ENCODE measurements at places on chromosomes 11 and 22. TPM values are rescaled to one million over a fixed set of nuclear protein-coding genes. Genes with fewer than 3 reads are reported as not detected.

GRCh38 chr22:49503321-49503720, 324.4 kb downstream of the BRD1 start:
- DNase-seq, result no peak
- H3K4me3 ChIP-seq, result no peak overlapping the region
- no peaks in the 10 kb centered on the region for H3K36me3 ChIP-seq
- peaks cover 28% of the 10 kb centered on the region for H3K4me1 ChIP-seq

DNA sequence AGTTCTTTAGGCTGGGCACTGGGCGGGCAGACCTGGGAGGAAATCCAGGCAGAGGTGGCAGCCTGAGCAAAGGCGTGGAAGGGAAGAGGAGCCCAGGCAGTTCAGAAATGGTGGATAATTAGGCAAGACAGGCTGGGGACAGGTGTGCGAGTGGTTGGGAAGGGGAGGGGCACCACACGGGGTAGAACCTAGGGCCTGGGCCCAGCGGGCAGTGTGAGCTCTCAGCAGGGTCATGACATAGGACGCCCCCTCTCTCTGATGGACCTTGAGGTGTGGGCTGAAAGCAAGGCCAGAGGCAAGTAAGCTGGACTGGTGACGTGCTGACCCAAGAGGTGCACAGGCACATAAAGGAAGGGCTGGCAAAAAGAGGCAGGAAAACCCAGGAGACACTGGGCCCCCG, 6.8 kb downstream of the UFD1 start:
- DNase-seq, result no peak
- peaks cover 3% of the 10 kb centered on the region for H3K4me1 ChIP-seq
- H3K4me3 ChIP-seq, result no peak overlapping the region
- H3K36me3 ChIP-seq, result peaks cover 61% of the 10 kb centered on the region

Gene OPCML
- total RNA-seq, result not detected

DNA sequence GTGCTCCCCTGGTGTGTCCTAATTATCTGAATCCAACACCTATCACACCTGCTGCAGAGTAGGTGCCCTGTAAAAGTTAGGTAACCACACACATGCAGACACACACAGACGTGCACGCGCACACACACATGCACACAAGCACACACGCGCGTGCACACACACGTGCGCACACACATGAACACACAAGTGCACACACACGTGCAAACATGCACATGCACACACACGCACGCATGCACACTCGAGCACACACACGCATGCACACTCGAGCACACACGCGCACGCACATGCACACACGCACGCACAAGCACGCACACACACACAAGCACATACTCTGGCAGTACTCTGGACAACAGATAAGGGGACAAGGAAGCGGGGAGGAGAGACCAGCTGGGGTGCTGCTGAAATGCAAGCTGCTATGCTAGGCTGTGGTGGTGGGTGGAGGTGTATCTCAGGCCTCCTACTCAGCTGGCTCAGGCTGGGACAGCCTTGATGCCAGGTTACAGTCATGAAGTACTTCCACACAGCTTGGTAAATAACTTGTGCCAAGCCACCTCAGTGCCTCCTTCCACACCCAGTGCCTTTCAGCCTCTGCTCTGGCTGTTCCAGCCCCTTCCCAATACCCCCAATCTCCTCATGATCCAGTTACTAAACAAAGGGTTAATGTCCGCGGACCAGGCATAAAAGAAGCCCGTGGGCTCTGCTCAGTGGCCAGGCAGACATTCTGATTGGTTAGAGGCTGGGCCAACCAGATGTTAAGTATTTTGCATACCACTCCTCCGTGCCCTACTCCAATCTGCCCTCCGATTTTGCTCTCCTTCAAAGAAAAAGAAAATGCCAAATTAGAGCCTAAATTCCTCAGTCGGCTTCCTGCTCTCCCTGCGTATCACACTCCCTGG, 374.1 kb downstream of the TENM4 start:
- DNase-seq, result no peak
- no peaks in the 10 kb centered on the region for H3K36me3 ChIP-seq
- no peak overlapping the region for H3K27ac ChIP-seq
- H3K4me1 ChIP-seq, result no peaks in the 10 kb centered on the region

DNA sequence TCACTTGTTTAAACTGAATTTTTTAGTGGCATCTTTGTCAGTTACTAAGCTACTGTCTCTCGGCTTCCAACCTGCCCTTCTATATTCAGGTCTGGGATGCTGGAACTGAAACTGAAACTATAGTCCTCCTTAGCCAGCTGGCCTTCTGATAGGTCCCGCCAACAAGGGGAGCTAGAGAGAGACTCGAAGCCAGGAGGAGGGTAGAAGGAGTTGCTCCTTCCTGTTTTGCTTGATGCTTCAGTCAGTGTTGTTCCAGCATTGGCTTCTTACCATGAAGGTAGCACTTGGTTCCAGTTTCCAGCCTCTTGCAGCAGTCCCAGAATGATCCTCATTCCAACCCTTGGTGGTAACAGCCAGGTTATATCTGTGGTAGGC, 32.9 kb upstream of the HORMAD2 start:
- no peaks in the 10 kb centered on the region for H3K36me3 ChIP-seq
- H3K4me3 ChIP-seq, result no peak overlapping the region
- H3K27me3 ChIP-seq, result no peaks in the 10 kb centered on the region

- no peak overlapping the region for H3K27ac ChIP-seq
- H3K36me3 ChIP-seq, result no peaks in the 10 kb centered on the region
- DNase-seq, result no peak
- H3K4me1 ChIP-seq, result no peaks in the 10 kb centered on the region
- H3K27me3 ChIP-seq, result peaks cover 5% of the 10 kb centered on the region
- H3K4me3 ChIP-seq, result no peak overlapping the region
Measured at GRCh38 chr11:60633645-60634044, 65.8 kb upstream of the MS4A8 start.

DNA sequence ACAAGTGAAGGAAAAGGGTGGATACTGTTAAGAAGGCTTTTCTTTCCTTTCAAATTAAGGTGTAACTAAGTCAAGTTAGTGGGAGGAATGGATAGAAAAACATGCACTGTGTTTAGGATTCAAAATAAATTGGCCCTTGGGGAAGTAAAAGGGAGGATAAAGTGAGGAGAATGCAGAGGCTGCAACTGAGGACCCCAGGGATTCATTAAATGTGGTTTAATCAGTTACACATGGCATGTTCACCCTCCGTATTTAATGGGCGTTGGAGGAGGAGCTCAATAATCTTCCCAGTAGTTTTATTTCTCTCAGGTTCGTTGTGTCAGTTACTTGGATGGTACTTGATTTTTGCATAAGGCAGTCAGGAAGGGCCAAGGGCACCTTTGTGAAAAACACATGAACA, 966.3 kb downstream of the JRKL start:
- no peaks in the 10 kb centered on the region for H3K4me1 ChIP-seq
- H3K4me3 ChIP-seq, result no peak overlapping the region
- H3K27ac ChIP-seq, result no peak overlapping the region
- H3K27me3 ChIP-seq, result no peaks in the 10 kb centered on the region

- no peak overlapping the region for H3K4me3 ChIP-seq
- no peak overlapping the region for H3K27ac ChIP-seq
- peaks cover 12% of the 10 kb centered on the region for H3K4me1 ChIP-seq
- no peaks in the 10 kb centered on the region for H3K36me3 ChIP-seq
Measured at GRCh38 chr11:110196241-110196754, 100.1 kb downstream of the RDX start.

GRCh38 chr11:68962527-68963250, 18.1 kb downstream of the MRGPRD start:
- H3K36me3 ChIP-seq, result no peaks in the 10 kb centered on the region
- peak overlapping the region; percentile 47 for H3K27ac ChIP-seq
- no peak overlapping the region for H3K4me3 ChIP-seq

GRCh38 chr11:128894685-128895084, 3.5 kb downstream of the KCNJ5 start:
- no peaks in the 10 kb centered on the region for H3K36me3 ChIP-seq
- H3K27me3 ChIP-seq, result peaks cover 8% of the 10 kb centered on the region
- no peak overlapping the region for H3K27ac ChIP-seq
- peaks cover 12% of the 10 kb centered on the region for H3K4me1 ChIP-seq

DNA sequence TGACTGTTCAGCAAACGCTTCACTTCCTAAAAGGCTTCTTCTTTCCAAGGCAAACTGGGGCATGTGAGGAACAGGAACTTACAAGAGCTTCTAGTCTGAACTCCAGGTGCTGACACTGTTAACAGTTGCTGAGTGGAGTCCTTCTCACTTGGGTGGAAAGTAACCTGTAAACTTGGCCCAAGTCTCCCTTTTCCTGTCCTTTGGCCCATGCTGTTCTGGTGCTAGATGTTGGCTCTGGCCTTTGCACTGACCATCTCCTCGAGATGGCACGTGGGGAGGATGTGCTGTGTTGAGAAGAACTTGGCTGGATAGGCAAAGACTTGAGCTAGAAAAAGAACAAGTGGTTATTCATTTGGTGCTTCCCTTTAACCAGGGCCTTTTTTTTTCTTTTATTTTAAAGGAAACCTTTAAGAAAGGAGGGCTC, 53.6 kb downstream of the PTPRJ start:
- no peaks in the 10 kb centered on the region for H3K36me3 ChIP-seq
- no peaks in the 10 kb centered on the region for H3K27me3 ChIP-seq
- no peak for DNase-seq
- peaks cover 60% of the 10 kb centered on the region for H3K4me1 ChIP-seq
- H3K4me3 ChIP-seq, result no peak overlapping the region
- no peak overlapping the region for H3K27ac ChIP-seq

Gene CATSPERZ
- total RNA-seq, result not detected

- no peak overlapping the region for H3K4me3 ChIP-seq
- H3K27ac ChIP-seq, result no peak overlapping the region
- no peak for DNase-seq
Measured at GRCh38 chr11:92794783-92795182, 174.7 kb upstream of the MTNR1B start.

GRCh38 chr11:1857064-1857463, 4.2 kb downstream of the LSP1 start:
- no peak overlapping the region for H3K4me3 ChIP-seq
- no peak overlapping the region for H3K27ac ChIP-seq
- DNase-seq, result no peak
- no peaks in the 10 kb centered on the region for H3K27me3 ChIP-seq
- H3K4me1 ChIP-seq, result peaks cover 78% of the 10 kb centered on the region
- H3K36me3 ChIP-seq, result peaks cover 4% of the 10 kb centered on the region

DNA sequence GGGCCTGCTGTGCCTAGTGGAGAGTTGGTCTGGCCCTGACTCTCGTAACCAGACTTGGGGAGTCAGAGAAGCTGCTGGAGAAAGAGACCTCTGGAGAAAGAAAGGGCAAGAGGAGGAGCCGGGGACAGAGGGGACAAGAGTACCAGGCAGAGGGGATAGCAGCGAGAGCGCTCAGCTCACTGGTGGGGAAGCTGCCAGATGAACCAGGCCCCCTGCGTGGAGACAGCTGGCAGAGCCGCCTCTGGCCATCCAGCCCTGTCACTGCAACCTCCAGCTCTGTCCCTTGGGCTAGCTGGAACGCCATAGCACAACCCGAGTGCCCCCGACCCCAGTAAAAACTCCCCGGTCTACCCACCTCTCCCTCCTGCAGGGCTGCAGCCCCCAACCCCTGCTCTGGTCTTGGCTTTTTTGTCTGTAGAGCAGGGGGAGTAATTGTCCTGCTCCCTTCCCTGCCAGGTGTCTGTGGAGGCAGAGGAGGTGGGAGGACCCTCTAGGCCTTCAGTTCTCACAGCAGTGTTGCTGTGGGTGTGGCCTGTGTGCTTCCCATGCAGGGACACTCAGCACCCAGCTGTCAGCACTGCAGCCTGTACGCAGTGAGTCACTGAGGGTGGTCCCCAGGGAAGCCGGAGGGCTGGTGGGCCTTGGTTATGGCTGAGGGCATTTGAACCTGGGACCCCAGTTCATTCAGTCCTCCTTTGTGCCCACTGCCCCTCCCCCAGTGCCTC, 4.8 kb upstream of the SUN2 start:
- H3K36me3 ChIP-seq, result no peaks in the 10 kb centered on the region
- H3K4me3 ChIP-seq, result no peak overlapping the region
- H3K4me1 ChIP-seq, result peaks cover 34% of the 10 kb centered on the region
- no peak overlapping the region for H3K27ac ChIP-seq
- no peaks in the 10 kb centered on the region for H3K27me3 ChIP-seq
- no peak for DNase-seq
